ENCODE measurements at places on chromosomes 4 and X.

GRCh38 chr4:84814094-84814750 lies 152.3 kb downstream of the WDFY3 start:
- no peak for DNase-seq

DNA sequence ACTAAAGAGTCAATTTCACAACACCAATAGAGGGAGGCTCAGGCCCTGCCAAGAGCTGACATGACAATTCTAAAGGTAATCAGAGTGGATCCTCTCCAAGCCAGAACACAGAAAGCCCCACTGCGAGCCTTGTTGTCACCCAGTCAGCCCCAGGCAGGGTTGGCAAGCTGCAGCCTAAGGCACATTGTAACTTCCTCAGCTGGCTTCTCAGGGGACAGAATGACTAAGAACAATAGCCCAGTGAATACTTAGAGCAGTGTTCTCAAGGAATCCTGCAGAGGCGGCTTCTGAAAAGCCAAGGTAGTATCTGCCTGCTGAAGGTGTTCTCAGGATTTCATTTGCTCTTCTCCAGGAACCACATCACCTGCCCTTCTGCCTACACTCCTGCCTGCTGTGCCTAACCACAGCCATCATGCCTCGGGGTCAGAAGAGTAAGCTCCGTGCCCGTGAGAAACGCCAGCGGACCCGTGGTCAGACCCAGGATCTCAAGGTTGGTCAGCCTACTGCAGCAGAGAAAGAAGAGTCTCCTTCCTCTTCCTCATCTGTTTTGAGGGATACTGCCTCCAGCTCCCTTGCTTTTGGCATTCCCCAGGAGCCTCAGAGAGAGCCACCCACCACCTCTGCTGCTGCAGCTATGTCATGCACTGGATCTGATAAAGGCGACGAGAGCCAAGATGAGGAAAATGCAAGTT lies at the start of gene MAGEB4:
Gene MAGEB4, plus strand, starts transcription at position 277 of the 692 bp plus-strand sequence. Its CDS starts 136 bp downstream, at position 413.
- no peak for DNase-seq

DNA sequence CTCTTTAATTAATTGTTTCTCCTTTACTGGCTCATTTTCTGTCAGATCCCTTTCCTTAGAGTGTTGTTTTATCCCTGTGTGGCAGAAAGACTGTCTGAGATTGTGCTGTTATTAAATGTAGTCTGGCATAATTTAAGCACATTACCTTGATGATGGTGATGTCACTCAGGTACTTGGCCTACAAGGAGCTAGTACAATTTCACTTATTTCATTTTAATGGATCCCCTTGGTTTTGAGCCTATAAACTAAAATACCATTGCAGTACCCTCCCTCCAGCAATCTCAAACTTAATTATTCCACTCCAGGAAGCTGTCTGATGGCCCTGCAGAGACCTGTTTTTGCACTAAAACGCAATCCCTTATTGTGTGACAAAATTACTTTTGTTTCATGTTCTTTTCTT lies 968.6 kb downstream of the ADGRL3 start:
- DNase-seq, result no peak

- no peak for DNase-seq
Observed at GRCh38 chr4:183987987-183988392, 82.9 kb downstream of the STOX2 start.

- no peak for DNase-seq
Observed at GRCh38 chr4:113141901-113142346, 92.5 kb downstream of the ANK2 start.

GRCh38 chr4:149031399-149031798 lies 589.2 kb upstream of the NR3C2 start:
- DNase-seq, result no peak

DNA sequence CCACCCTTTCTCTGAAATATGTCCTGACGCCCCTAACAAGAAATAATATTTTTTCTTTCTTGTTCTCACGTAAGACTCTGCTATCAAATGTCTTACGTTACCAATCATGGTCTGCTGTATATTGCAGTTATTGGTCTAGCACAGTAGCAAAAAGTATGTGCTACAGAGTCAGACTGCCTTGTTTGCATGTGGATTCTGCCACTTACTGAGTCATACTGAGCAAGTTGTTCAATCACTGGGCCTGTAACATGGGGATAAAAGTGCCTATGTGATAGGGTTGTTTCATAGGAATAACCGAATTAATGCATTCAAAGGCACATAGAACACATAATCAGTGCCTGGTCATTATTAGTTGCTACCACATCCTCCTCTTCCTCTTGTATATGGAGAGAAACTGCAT lies 14.1 kb downstream of the RPGR start:
- DNase-seq, result no peak

DNA sequence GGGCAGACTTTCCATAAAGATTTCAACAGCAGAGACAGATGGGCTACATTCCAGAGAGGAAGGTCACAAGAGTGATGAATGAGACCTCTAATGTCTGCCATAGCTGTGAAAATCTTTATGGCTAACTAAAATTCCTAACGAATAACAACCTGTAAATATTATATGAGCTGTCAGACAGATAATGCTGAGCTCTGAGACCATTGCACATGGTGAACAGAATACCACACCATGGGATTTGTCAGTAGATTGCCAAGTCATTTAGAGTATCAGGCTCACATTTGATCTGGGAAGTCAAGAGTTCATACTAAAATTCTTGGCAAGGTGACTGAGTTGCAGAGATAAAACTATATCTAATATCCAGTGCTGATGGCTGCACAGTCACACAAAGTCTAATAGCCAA lies 259.2 kb upstream of the FTHL17 start:
- no peak for DNase-seq

- DNase-seq, result peak; percentile 10
Observed at GRCh38 chr4:42596918-42597317, 60.0 kb downstream of the ATP8A1 start.

GRCh38 chr4:186935901-186936300 lies 212.2 kb upstream of the FAT1 start:
- no peak for DNase-seq

All from germinal center (tissue), 1 donor.